RPMI7951 (cell line): ENCODE measurements at places on chromosomes 5 and 9. TPM values are rescaled to one million over a fixed set of nuclear protein-coding genes. Genes with fewer than 3 reads are reported as not detected.

Gene IRX2
- total RNA-seq = 0.12 TPM in 1 of 2 replicates, not detected in the other

Gene LTC4S
- not detected in 2 replicates for total RNA-seq

Gene MEGF10
- total RNA-seq = 9.7 and 13.7 TPM in 2 replicates

Gene OR1Q1
- not detected in 2 replicates for total RNA-seq

Gene SPINK5
- total RNA-seq = not detected in 2 replicates

Gene LCP2
- total RNA-seq = 0.59 and 2.5 TPM in 2 replicates

Gene SLC24A2
- total RNA-seq = under 0.01 and 0.12 TPM in 2 replicates

Gene CORO2A
- 1.3 TPM in 2 replicates for total RNA-seq

Gene NEURL1B
- 3.8 and 5.9 TPM in 2 replicates for total RNA-seq

Gene SELENOP
- total RNA-seq = 0.48 and 0.49 TPM in 2 replicates

Gene SH3RF2
- 6.8 and 7.9 TPM in 2 replicates for total RNA-seq

Gene BSPRY
- total RNA-seq = not detected in 2 replicates

Gene SPINK6
- not detected in 2 replicates for total RNA-seq
